Renal cortical epithelial cell (primary cell): ENCODE measurements at places on chromosomes 7 and 10.
A peak's percentile ranks its signal among the peaks of the same experiment; 100 is the strongest.

- DNase-seq = no peak
These were observed 102.8 kb downstream of the CHN2 start for GRCh38 chr7:29297194-29297890.

- no peak for DNase-seq
These were observed 187.8 kb downstream of the MAD1L1 start for GRCh38 chr7:2044883-2045471.

GRCh38 chr10:69814251-69814650 is 12.5 kb downstream of the COL13A1 start:
- no peak for DNase-seq

DNA sequence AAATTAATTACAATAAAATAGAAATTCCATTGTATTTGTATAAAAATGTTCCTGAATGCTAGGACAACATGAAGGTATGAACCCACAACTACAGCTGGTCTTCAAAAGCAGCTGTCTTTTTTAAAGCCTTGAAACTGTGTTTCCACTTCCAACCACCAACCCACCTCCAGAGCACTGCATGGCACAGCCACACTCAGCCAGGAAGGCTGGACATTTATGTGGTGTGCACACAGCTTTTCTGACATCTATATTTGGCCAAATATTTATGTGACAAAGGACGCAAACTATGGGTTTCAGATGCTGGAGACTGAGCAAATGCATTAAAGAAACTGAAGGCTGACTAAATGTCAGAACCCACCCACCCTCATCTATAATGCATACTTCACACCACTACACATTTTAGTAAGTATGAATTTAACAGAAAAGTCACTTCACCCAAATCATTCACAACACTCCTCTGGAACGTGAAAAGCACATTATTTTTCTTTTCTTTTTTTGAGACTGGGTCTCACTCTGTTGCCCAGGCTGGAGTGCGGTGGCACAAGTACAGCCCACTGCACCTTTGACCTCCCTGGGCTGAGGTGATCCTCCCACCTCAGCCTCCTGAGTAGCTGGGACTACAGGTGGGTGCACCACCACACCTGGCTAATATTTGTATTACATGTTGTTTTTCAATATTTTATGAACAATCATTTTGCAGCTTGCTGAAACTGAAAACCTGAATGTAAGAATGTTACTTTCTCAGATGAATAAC is 27.9 kb upstream of the DAGLB start:
- DNase-seq = no peak

GRCh38 chr10:34236931-34237330 is 578.2 kb downstream of the PARD3 start:
- peak; percentile 33 for DNase-seq

DNA sequence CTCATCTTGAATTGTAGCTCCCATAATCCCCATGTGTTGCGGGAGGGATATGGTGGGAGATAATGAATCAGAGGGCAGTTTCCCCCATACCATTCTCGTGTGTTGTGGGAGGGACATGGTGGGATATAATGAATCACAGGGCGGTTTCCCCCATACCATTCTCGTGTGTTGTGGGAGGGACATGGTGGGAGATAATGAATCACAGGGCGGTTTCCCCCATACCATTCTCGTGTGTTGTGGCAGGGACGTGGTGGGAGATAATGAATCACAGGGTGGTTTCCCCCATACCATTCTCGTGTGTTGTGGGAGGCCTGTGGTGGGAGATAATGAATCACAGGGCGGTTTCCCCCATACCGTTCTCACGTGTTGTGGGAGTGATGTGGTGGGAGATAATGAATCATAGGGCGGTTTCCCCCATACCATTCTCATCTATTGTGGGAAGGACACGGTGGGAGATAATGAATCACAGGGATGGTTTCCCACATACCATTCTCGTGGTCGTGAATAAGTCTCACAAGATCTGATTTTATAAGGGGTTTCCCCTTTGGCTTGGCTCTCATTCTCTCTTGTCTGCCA is 271.0 kb downstream of the MAD1L1 start:
- peak; percentile 42 for DNase-seq
